T-helper 1 cell treated with Interleukin-12 subunit alpha and Interleukin-12 subunit beta and Interleukin-4 antibody, amounts not matched to agents 30 ng/mL and 1 ng/mL, for 36 hours (primary cell): ENCODE measurements at places on chromosomes 6 and 20. TPM values are rescaled to one million over a fixed set of nuclear protein-coding genes. Genes with fewer than 3 reads are reported as not detected.

PGC gene
- not detected in 2 replicates for total RNA-seq

ANKEF1 gene
- total RNA-seq, result 2.6 and 2.9 TPM in 2 replicates

TBXT gene
- not detected in 2 replicates for total RNA-seq

BMP7 gene
- 0.80 TPM in 1 of 2 replicates, not detected in the other for total RNA-seq

SMLR1 gene
- total RNA-seq, result not detected in 2 replicates

TAAR2 gene
- total RNA-seq, result not detected in 2 replicates

BMP6 gene
- total RNA-seq, result 0.10 TPM in 1 of 2 replicates, not detected in the other

RAET1L gene
- not detected in 2 replicates for total RNA-seq

SYCP2L gene
- total RNA-seq, result 0.10 TPM in 1 of 2 replicates, not detected in the other

SLC22A2 gene
- total RNA-seq, result not detected in 2 replicates

MTFR2 gene
- 14.5 and 17.9 TPM in 2 replicates for total RNA-seq

SLC52A3 gene
- not detected in 2 replicates for total RNA-seq

B3GAT2 gene
- not detected in 2 replicates for total RNA-seq

SNAI1 gene
- 0.39 and 0.51 TPM in 2 replicates for total RNA-seq

TGM3 gene
- not detected in 2 replicates for total RNA-seq

PROCR gene
- total RNA-seq, result 0.34 and 0.61 TPM in 2 replicates

CCN5 gene
- total RNA-seq, result not detected in 2 replicates

PRR18 gene
- total RNA-seq, result not detected in 2 replicates

CTAGE9 gene
- total RNA-seq, result not detected in 2 replicates

ULBP2 gene
- 1.8 and 2.9 TPM in 2 replicates for total RNA-seq

DNMT3B gene
- 1.5 and 2.0 TPM in 2 replicates for total RNA-seq
